Testis (tissue), 5 donors: ENCODE measurements at places on chromosomes 5 and 9. TPM values are rescaled to one million over a fixed set of nuclear protein-coding genes. Genes with fewer than 3 reads are reported as not detected.
A peak's percentile ranks its signal among the peaks of the same experiment; 100 is the strongest.

DNA sequence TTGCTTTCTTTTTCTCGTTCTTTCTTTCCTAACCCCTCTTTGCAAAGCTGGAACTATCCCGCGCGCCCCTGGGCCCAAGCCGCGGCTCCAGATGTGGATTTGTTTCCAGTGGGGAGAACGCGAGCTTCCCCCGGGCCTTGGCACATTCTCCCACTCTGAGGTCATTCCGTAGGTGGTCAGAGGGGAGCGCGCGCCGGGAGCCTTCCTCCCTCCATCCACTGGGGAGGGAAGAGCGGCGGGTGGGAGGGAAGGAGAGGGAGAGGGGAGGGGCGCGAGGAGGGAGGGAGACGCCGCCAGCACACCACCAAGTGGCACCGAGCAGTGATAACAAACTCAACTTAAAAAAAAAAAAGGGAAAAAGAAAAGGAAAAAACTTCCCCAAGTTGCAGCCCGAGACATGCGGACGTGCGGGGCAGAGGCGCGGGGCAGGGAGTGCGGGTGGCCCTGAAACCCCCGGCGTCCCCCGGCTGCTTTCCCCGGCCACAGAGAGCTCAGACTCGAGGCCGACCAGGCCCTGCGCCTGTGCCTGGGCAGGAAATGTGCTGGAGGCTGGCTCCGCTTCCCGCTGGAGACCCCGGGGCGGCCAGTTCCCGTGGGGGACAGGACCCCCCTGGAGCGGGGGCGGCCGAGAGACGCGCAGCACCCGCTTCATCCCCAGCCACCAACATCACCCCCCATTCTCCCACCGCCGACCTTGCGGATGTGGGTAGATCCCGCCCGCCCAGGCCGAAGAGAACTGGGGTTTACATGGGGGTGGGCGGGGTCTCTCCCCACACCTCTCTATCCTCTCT is 3.1 kb downstream of the IER5L start:
- DNase-seq: peak; percentile 85

DNA sequence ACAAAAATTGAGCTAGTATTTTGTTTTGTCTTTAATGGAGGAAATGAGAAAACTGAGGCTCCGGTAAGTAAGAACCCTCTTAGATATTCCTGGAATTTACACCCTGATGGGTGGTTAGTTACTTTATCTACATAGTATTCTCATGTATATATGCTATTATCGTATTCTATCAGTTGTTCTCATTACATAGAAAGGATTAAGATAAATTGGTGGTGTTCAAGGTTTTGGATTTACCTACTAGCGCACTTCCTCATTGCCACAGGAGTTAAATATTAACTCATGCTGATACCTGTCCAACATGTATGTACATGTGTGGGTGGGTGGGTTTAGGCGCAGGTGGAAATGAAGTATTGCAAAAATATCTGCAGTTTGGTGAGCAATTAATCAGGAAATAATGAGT is 61.1 kb upstream of the IFNE start:
- no peak for DNase-seq

DNA sequence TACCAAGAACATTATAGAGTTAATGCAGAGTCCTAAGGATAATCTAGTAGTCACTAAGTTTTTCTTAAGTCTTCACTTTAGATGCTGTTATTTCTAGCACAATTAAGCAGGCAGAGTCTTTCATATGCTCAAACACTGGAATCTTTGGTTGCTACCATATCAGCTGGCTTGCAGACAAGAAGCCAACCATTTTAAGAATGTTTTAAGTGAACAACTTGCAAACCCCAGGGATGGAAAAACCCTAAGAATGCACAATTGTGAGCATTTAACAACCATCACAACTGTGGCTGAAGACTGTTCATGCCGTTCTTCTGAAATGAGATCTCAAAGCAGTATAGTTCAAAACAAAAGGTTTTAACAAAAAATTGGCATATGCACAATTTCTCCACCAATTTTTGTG is 55.1 kb downstream of the CSNK1A1 start:
- no peak for DNase-seq

DNA sequence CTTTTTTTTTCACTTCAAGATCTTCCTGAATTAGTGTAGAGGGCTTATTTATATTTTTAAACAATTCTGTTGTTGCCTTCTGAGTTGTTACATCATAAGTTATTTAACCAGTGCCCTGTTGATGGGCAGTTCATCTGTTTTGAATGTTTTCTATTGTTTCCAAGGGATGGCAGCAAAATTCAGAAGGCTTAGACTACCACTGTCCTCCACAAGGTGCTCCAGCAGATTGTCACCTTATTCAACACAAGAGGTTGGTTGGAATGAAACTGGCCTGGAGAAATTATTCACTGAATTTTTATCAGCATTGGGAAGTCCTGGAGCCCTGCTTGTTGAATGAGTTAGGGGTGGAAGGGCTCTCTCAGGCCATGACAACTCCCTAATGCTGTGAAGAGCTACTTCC is 1.3 kb upstream of the KLHL9 start:
- no peak for DNase-seq

DPH7 gene
- total RNA-seq: 92.5 TPM

RNF180 gene
- 25.6 TPM for total RNA-seq

TAF11L5 gene
- not detected for total RNA-seq

TLX3 gene
- total RNA-seq: not detected

LVRN gene
- total RNA-seq: 6.1 TPM

ANKRD18B gene
- 49.4 TPM for total RNA-seq

PCSK5 gene
- total RNA-seq: 50.6 TPM

GRCh38 chr9:10054456-10054855 is 558.3 kb downstream of the PTPRD start:
- DNase-seq: no peak

PCDHGB1 gene
- 12.5 TPM for total RNA-seq

- DNase-seq: no peak
Measured at GRCh38 chr5:72130351-72130761, 23.1 kb downstream of the MAP1B start.

DNA sequence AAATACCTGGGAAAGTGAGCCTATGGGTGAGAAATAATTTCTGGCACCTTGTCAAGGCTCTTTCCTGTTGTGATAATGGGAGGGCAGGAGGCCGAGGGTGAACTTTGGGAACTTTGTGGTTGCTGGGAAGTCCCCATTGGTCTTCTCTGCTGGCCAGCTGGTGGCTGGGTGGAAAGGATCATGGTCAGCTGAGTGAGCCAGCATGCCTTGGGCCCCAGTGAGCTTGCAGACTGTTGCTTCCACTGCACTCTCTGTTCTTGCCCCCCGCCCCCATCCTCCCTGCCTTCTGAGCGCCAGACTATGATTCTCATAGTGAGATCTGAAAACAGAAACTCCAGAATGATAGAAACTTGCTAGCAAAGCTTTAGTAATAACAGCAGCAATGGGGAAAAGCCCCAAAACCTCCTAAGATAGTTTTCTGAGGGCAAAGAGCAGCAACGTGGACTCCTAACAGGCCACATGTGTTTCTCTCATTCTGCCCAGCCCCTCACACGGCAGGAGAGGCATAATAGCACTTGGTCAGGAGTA is 139.2 kb upstream of the SMARCA2 start:
- no peak for DNase-seq

GRCh38 chr9:107465467-107466451 is 23.8 kb downstream of the KLF4 start:
- peak; percentile 71 for DNase-seq

GRCh38 chr5:1852324-1852947 is 30.3 kb downstream of the IRX4 start:
- no peak for DNase-seq

GRCh38 chr5:175894793-175895192 is 23.4 kb downstream of the CPLX2 start:
- no peak for DNase-seq

TEK gene
- total RNA-seq: 3.9 TPM

GRCh38 chr5:74231697-74232096 is 408.8 kb downstream of the ENC1 start:
- no peak for DNase-seq

- DNase-seq: no peak
Measured at GRCh38 chr5:14201325-14202045, 58.3 kb downstream of the TRIO start.

GRCh38 chr9:126859111-126859510 is 1.3 kb upstream of the ZBTB34 start:
- no peak for DNase-seq

DNA sequence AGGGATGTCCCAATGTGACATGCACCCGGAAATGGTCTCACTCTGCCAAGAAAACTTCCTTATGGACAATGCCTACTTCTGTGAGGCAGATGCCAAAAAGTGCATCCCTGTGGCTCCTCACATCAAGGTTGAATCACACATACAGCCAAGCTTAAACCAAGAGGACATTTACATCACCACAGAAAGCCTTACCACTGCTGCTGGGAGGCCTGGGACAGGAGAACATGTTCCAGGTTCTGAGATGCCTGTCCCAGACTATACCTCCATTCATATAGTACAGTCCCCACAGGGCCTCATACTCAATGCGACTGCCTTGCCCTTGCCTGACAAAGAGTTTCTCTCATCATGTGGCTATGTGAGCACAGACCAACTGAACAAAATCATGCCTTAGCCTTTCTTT is 37.6 kb upstream of the CCDC152 start:
- no peak for DNase-seq

- DNase-seq: peak; percentile 42
Measured at GRCh38 chr5:145697251-145697990, 137.7 kb downstream of the PRELID2 start.

TMEM174 gene
- not detected for total RNA-seq

GPR107 gene
- total RNA-seq: 49.1 TPM

GRCh38 chr5:135240283-135240633 is 158.8 kb downstream of the MACROH2A1 start:
- no peak for DNase-seq

SPINK6 gene
- total RNA-seq: not detected

DNA sequence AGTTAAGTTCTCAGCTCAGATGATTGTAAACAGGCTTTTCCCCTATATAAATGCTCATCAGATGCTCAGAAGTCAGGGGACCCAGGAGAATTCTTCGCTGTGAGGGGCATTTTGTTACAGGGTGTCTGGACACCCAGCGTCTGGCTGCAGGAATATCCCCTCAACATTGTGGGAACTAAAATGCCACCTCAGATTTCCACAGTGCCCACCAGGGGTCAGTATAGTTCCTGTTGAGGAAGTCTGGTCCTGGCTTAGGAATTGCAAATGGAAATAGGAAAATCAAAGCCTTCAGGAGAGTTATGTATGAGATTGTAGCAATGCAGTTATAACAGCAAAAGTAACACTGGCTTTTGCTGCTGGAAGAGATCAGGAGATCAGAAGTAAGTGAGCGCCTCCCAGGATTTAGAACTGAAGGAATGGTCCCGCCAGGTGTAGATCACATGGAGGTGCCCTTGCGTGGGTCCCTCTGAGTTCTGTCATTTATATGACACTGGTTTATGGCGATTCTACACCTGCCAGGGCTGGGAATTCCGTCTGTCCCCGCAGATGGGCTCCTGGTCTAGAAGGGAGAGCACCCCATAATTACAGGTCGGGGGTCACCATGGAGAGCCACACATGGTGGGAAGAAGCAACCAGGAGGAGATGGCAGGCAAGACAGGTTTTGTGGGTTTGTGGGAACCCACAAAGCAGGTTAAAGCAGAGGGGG is 47.1 kb upstream of the CTSL start:
- DNase-seq: peak; percentile 78

GRCh38 chr5:67093279-67093678 is 103.3 kb downstream of the CD180 start:
- DNase-seq: no peak

DNA sequence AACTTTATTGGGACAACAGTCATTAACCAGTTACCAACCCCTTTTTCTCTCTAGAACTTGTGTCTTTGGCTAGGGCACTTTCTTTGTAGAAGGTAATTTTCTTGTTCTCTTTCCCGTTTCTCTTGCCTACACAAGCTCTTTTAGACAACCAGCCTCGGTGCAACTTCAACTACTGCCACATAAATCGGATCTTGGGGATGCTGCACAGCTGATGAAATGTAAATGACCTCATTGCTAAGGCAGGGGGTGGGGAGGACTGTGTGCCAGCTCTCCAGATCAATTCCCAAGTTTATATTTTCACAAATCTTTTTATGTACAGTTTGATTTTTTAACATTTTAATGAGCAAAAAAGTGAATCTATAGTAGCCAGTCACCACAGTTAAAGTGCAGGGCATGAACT is 157.6 kb downstream of the DENND1A start:
- no peak for DNase-seq

IFNB1 gene
- total RNA-seq: not detected

DNA sequence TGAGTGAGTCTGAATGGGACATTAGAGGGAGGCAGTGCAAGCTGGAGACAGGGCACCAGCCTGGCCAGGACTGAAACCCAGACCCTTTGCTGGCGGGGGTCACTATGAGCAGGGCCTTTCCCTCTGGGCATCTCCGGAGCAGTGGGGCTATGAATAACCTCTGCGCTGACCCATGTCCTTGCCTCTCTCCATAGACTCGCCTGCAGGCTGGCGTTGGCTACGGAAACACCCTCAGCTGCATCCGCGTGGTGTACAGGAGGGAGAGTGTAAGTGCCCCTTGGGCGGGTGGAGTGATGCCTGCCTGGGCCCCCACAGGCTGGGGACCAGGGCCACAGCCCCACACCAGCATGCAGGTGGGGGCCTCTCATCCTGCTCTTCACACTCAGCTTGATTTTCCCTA is 15.8 kb downstream of the SLC25A48 start:
- DNase-seq: no peak

DNA sequence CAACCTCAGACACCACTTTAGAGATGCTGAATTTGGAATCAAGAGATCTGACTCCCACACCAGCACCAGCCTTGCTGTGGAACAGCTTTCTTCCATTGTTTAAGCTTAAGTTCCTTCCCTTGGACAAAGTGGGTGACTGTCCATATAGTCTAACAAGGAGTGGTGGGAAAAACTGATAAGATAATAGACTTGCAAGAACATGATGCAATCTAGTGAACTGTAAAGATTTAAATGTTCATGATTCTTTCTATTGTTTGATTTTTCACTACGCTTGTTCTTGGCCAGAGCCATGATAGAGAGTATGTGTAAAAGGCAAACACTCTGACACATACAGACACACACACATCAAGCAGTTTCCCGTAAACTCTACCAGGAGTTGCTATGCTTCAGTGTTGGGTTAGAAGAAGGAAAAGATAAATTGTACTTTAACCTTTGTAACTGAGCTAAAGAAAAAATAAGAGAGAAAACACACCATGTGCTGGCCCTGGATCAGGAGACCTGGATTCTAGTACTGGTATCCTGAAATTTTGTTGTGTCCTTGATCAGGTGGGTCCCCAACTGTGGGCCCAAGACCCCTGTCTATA is 94.3 kb downstream of the PAPPA start:
- DNase-seq: no peak

GFI1B gene
- 9.7 TPM for total RNA-seq

- no peak for DNase-seq
Measured at GRCh38 chr9:95815133-95815532, 60.4 kb upstream of the ERCC6L2 start.
